ENCODE measurements at places on chromosomes 12 and 14.

- no peak for DNase-seq
Observed at GRCh38 chr12:66905201-66905600, 226.3 kb upstream of the GRIP1 start.

DNA sequence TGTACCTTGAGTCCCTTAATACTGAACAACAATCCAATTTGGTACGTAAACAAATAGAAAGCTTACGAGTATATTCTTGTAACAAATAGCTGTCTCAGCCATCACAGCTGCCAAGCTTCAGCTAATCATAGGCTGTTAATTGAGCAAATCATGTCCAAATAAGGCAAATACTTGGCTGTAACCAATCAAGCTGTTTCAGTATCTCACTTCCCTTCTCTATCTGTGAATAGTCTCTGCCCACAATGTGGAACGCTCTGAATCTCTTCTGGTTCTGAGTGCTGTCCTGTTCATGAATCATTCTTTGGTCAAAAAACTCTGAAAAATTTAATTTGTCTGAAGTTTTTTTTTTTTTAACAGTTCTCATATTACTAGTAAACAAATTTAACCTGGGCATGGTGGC, 5.8 kb upstream of the NEMF start:
- DNase-seq, result no peak

GRCh38 chr12:124946447-124946793, 32.0 kb upstream of the UBC start:
- no peak for DNase-seq

GRCh38 chr12:124251186-124251585, 43.7 kb upstream of the RFLNA start:
- DNase-seq, result no peak

DNA sequence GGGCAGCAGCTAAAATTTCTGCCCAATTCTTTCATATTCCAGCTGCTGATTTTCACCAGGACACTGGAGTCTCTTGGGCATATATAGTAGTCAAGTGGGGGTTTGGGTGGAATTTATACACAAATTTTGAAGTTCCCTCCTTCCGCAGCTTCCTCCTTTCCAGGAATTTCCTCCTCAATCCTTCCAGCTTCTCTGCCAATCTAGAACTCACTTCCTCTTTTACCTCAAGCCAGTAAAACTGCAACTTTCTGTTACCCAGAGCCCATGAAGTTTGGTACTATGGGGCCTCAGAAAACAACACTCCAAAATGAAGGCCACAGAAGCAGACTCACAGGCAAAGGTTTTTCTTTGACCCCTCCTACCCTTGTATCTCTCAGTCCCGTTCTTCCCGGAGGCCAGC, 51.7 kb upstream of the G2E3 start:
- DNase-seq, result no peak

- DNase-seq, result no peak
Observed at GRCh38 chr12:98401427-98401826, 114.0 kb upstream of the TMPO start.

GRCh38 chr14:90726656-90727055, 89.6 kb downstream of the TTC7B start:
- DNase-seq, result no peak

GRCh38 chr14:72708708-72709475, 185.0 kb downstream of the DPF3 start:
- DNase-seq, result no peak

- no peak for DNase-seq
Observed at GRCh38 chr14:33040372-33041140, 101.9 kb downstream of the NPAS3 start.

DNA sequence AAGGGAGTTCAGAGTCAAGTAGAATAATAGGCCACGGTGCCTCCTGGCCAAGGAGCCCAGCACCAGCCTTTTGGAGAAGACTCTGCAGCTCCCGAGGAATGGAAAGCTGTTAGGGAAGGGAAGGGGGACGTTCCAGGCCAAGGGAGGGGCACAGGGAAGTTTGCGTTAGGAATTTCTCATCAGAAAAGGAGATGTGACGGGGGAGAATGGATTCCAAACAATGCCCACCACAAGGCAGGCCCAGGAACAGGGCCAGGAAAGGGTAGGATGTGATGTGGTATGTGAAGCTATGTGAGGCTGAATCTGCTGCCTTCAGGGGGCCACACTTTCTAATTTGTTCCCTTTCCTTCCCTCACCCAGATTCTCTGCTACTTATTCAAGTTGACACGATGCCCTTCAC, 46.0 kb downstream of the DGLUCY start:
- DNase-seq, result no peak

DNA sequence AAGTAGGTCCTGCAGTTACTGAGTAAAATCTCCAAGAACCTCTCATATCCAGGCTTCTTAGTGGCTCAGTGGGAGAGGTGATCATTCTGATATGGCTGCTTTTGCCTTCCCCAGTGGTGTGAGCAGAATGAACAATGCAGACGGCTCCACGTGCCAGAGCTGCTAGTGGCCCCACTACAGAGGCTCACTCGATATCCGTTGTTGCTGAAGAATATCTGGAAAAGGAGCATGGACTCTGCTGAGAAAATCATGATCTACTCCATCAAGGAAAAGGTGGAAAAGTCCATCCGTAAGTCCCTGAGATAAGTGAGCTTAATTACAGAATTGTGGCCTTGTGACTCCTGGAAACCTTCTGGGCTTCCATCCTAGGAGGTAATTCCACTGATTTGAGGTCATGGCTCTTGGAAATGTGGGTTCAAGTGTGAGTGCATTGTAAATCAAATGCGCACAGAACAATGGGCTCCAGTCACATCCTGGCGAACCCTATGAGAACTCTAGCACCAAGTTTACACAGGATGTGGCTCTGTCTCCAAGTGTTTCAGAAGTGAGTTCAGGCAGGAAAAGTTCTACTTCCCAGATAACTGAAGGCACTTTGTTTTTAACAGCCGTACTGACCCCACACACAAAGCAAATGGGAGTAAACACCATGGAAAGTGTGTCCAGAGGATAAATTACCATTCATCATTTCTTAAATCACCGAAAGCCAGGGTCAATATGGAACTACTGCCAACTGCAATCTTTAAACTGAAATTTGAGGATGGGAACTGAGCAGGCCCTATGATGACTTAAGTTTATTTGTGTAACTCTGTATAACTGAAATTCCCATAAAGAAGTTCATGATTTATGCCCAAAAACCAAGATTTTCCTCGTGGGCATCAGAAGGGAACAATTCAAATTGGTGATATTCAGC, 51.4 kb downstream of the PLEKHG7 start:
- DNase-seq, result no peak

- no peak for DNase-seq
Observed at GRCh38 chr12:13205809-13206559, 9.5 kb downstream of the EMP1 start.

DNA sequence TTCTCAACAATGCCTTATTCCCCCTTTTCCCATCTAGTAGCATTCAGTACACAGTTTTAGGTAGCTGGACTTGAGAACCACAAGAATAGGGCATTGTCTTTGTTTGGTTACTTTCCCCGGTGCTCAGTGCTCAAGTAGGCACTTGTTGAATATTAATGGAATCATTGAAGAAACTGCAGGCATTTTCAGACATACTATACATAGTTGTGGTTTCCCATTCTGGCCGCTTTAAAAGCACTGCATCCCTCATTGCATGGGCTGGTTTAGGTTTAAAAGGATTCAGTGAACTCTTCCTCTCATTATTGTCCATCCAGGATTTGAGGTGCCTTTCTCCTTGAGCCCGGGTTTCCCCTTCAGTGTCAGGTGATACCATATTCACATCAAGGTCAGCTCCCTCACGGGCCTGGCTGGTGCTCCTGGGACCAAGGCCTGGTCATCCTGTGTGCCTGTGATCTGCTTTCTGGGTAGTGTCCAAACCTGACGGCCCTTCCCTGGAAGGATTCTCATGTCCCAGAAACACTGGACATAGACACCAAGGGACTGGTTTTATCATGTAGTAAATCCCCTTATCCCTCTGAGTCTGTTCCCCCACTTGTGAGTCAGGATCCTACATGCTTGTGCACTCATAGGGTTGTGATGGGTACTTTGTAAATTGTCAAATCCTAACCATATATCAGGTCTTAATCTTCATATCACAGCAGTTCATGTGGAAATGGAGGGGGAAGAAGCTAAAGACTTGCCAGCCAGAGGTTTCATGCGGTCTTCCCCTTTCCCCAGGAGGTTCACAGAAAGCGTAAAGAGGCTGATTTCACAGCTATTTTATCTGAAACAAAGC, 7.4 kb downstream of the TCP11L2 start:
- DNase-seq, result no peak

GRCh38 chr14:70890826-70891659, 16.2 kb upstream of the PCNX1 start:
- no peak for DNase-seq

- no peak for DNase-seq
Observed at GRCh38 chr12:31644536-31644935, 15.0 kb upstream of the ETFBKMT start.

DNA sequence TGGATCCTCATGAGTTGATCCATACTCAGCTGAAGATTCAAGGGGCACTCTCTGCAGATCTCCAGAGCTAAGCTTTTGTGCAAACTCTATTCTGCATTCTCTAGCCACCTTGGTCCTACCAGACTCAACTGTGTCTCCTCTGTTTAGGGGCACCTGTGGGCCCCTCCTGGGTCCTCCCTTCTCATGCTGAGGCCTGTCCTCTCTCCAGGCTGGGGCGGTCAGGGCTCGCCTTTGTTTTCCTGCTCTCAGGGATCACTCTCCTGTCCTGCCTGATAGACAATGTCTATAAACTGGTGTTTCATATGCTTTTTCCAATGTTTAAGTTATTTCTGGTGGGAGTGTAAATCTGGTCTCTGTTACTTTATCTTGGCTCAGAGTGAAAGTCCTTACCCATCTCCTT, 11.6 kb upstream of the KIF26A start:
- no peak for DNase-seq

DNA sequence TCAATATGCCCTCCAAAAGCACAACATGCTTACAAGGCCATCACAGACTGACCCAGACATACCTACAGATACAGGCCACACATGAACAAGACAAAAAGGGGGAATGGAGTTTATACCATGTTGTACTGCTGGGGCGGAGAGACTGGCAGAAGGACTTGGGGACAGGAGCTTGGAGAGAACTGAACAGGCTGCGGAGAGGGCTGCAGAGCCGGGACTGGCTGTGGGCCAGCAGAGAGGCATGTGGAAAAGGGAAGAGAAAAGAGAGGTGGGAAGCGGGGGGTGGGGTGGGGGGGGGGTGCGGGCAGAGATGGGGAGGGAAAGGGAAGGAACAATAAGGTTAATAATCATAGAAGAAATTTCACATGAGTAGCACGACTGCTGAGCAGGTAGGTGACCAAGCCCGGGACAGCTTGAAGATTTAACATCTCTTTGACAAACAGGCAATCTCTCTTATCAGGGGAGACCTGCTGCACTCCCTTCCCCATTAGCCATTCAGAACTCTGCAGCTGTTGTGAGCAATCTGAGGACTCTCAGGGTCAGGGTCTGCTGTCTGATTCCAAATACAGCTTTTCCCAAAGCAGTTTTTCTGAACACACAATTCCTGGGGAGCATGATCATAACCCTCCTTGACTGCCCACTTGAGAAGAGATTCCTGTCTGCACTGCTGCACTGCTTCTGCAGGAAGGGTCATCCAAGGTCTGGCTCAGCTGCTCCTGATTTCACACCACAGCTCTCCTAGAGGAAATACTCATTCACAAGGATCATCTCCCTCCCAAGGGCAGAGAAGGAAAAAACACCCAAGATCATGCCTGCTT, 21.6 kb upstream of the STAC3 start:
- DNase-seq, result no peak

GRCh38 chr12:49032276-49032675, 13.7 kb upstream of the PRKAG1 start:
- no peak for DNase-seq

GRCh38 chr12:88328090-88328489, 186.0 kb downstream of the TMTC3 start:
- no peak for DNase-seq

GRCh38 chr14:91509878-91510170, 286 bp downstream of the PPP4R3A start:
- DNase-seq, result no peak

DNA sequence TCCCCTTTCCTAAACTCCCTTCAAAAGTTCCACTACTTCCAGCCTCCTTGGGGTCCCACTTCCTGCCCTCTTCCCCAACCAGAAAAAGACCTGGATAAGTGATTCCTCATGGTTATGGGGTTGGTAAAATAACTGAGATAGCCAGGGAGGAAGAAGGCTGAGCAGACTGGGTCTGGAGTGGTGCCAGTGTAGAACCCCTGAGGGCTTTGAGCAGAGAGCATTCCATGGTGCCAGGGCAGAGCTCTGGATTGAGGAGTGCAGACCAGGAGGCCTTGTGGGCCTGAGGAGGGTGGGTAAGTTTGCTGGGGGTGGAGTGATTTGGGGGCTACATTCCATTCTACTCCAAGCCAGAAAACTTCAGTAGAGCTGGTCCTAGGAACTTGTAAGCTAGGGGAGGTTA, 9.5 kb upstream of the CISTR start:
- DNase-seq, result no peak

GRCh38 chr12:23722655-23723054, 226.8 kb downstream of the SOX5 start:
- DNase-seq, result no peak

GRCh38 chr12:66051361-66051760, 79.2 kb downstream of the LLPH start:
- no peak for DNase-seq

DNA sequence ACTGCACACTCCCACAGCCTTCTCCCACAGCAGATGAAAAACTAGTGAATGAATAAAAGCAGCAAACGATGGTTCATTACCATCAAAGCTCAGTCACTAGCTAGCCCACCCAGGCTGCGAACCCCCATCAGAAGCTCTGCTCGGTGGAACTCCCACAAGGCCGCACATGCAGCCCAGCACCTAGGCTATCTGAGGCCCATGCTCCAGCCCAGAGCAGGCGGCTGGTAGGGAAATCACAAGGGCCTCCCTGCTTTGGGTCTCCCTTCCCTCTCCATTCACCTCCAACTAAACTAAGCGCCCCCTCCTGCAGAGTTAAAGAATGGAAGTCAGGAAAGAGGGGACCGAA, 69.0 kb downstream of the ITPK1 start:
- DNase-seq, result no peak

- DNase-seq, result no peak
Observed at GRCh38 chr14:93564918-93565317, 134.2 kb downstream of the UNC79 start.

- DNase-seq, result no peak
Observed at GRCh38 chr14:51071857-51072256, 23.0 kb downstream of the TRIM9 start.

- DNase-seq, result no peak
Observed at GRCh38 chr12:122137681-122138080, 36.3 kb downstream of the IL31 start.

- DNase-seq, result no peak
Observed at GRCh38 chr12:59036973-59037762, 116.9 kb upstream of the LRIG3 start.

DNA sequence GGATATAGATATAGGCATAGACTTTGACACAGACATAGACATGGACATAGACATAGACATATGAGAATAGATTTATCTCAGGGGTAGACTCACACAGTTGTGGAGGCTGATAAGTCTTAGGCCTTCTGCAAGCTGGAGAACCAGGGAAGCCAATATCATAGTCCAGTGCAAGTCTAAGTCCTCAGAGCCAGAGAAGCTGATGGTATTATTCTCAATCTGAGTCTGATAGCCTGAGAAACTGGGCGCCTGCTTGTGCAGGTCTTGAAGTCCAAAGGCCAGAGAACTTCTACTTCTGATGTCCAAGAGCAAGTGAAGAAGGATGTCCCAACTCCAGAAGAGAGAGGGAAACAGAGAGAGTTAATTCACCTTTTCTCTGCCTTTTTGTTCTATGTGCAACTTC, 476.5 kb downstream of the SLC6A15 start:
- no peak for DNase-seq
